ENCODE measurements at places on chromosomes 6 and 20.

- no peak for DNase-seq
These were observed 18.2 kb downstream of the KCNQ5 start for GRCh38 chr6:72639920-72640614.

GRCh38 chr6:147900247-147900830 lies 391.8 kb downstream of the SAMD5 start:
- no peak for DNase-seq

GRCh38 chr20:54084727-54085388 lies 14.5 kb upstream of the BCAS1 start:
- no peak for DNase-seq

GRCh38 chr6:36928547-36928918 lies 26.0 kb upstream of the PI16 start:
- DNase-seq: no peak

DNA sequence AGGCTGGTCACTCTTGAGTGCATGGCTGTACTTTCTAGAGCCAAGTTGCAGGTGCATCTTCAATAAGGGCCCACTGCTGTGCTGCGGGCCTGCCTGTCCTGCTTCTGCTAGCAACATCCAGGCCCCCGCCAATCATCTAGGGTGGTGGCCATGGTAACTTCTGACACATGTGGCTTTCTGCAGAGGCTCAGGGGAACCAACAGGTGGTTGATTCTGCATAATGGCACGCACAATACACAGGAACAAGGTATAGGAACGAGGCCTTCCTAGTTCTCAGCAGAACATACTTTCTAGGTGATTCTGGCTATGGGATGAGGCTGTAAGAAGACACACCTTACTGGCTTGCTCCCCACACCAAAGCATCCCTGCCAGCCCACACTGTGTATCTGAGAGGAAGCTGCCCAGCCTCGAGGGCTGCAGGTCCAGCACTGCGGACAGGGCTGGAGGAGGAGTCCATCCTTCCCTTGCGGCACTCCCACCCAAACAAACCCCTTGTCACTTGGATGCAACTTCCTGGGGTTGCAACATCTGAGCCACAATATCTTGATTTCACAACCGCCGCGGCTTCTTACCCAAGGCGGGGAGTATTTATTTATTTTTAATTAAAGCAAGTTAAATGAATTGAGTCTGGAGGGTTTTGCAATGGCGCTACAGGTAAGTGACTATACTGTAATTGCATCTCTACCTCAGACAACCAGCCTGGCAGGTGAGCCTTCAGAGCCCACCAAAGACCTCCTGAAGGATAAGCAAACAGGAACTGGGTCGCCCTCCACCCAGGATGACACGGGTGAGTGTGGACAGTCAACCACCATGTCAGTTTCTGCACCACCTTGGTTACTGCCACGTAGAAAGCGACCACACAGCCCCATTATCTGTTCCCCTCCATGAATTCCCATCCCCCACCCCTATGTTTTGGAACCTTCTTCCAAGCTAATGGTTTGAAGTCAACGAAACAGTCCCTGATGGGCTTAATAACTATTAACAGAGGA lies 49.6 kb downstream of the SULF2 start:
- no peak for DNase-seq

GRCh38 chr6:30830438-30830837 lies 53.9 kb upstream of the DDR1 start:
- DNase-seq: no peak

DNA sequence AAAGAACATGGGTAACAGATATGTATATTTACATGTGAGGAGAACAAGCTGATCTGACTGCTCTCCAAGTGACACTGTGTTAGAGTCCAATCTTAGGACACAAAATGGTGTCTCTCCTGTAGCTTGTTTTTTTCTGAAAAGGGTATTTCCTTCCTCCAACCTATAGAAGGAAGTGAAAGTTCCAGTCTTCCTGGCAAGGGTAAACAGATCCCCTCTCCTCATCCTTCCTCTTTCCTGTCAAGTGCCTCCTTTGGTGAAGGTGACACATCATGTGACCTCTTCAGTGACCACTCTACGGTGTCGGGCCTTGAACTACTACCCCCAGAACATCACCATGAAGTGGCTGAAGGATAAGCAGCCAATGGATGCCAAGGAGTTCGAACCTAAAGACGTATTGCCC lies 5.2 kb downstream of the HFE start:
- no peak for DNase-seq

- DNase-seq: no peak
These were observed 12.1 kb downstream of the ZDHHC14 start for GRCh38 chr6:157392927-157393668.

DNA sequence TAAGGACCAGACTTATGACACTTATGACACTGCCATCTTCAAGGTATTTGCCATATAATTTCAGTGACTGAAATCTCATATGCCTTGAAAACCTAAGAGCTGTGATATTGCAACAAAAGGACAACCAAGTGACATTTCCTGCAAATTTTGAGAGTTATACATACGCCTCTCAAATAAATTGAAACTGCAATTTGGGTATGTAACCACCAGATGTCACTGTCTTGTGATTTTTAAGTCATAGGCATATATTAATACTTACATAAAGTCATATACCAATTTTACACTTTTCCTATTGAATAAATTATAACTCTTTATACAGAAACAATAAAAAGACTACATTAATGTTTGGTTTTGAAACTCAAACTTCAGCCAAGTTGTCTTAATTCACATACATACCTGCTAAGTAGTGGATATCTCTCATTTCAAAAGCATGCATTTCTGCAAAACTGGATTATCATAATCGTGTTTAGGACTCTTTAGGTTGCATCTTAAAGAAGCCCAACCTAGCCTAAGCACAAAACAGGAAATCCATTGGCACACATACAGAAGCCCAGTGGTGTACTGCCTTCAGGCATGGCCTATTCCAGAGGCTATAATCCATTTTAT lies 180.2 kb downstream of the PACRG start:
- no peak for DNase-seq

Measured in dorsolateral prefrontal cortex (tissue), 122 donors.